ENCODE measurements at places on chromosomes 2 and 18. TPM values are rescaled to one million over a fixed set of nuclear protein-coding genes. Genes with fewer than 3 reads are reported as not detected.

EPG5 gene
- total RNA-seq = 3.8 TPM

ECEL1 gene
- total RNA-seq = 0.37 TPM

GPD2 gene
- total RNA-seq = 19.4 TPM

BCL2 gene
- 0.56 TPM for total RNA-seq

RAPGEF4 gene
- 0.24 TPM for total RNA-seq

UBE2E3 gene
- total RNA-seq = 71.7 TPM

IL18RAP gene
- total RNA-seq = 0.07 TPM

SERPINB3 gene
- total RNA-seq = 0.16 TPM

RMDN2 gene
- 5.6 TPM for total RNA-seq
